ENCODE measurements at places on chromosomes 12 and 14.

- DNase-seq, result peak; percentile 32
Observed at GRCh38 chr12:46675736-46676135, 150.1 kb downstream of the SLC38A4 start.

DNA sequence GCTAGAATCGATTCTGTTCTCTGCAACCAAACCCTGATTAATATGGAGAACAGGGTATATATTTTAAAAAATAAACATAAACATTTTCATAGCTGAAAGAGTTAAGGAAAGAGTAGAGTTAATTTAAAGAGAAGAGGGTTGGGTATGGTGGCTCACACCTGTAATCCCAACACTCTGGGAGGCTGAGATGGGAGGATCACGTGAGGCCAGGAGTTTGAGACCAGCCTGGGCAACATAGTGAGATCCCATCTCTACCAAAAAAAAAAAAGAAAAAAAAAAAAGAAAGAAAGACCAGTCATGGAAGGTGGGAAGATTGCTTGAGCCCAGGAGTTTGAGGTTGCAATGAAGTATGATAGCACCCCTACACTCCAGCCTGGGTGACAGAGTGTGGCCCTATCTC, 25.5 kb downstream of the GTSF1 start:
- no peak for DNase-seq

- DNase-seq, result no peak
Observed at GRCh38 chr12:104604995-104605675, 148.4 kb downstream of the CHST11 start.

GRCh38 chr12:132158677-132159554, 14.7 kb downstream of the NOC4L start:
- no peak for DNase-seq

GRCh38 chr12:132487311-132487741, 2.6 kb upstream of the FBRSL1 start:
- no peak for DNase-seq

DNA sequence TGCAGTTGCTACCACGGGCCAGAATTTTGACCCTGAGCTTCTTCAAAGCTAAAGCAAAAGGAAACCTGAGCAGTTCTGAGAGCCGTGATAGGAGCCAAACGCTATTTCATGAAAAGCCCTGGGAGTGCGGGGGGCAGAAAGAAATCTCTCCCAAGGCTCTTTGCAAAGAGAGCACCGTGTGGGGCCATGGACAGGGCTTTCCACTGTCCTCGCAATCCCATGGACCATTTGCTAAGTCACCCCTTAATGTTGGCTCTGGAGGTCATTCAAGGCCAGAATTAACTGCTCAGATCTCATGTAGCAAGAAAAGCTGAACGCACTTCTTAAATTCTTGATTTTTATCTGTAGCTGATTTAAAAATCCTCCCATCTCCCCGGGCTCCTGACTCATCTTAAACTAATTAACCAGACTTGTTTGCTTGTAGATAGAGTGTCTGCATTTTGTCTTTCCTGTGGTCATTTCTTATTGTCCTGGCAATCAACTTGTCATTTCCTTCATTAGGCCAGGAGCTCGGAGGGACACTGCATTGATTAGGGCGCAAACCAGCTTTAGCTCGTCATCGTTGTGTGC, 24.8 kb downstream of the CLSTN3 start:
- no peak for DNase-seq

DNA sequence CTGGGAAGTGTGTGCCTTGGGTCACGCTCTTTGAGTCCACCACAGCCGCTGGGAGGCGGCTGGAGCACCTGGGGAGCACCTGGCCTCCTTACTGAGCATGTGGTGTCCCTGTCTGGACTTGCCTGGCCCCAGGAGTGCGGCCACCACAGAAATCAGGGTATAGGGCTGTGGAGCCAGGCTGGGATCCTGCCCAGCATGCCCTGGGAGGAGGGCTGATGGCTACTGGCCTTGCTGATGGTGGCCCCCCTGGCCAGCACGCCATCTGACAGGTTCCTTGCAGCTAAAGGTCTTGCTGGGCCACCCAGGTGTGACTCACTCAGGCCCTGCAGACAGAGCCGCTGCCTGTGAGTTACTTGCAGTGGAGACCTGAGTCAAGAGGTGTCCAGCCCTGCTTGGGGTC, 6.0 kb downstream of the ULK1 start:
- DNase-seq, result no peak

- no peak for DNase-seq
Observed at GRCh38 chr14:53780051-53780555, 176.5 kb downstream of the BMP4 start.

- DNase-seq, result no peak
Observed at GRCh38 chr12:107477018-107477417, 208.6 kb upstream of the PWP1 start.

DNA sequence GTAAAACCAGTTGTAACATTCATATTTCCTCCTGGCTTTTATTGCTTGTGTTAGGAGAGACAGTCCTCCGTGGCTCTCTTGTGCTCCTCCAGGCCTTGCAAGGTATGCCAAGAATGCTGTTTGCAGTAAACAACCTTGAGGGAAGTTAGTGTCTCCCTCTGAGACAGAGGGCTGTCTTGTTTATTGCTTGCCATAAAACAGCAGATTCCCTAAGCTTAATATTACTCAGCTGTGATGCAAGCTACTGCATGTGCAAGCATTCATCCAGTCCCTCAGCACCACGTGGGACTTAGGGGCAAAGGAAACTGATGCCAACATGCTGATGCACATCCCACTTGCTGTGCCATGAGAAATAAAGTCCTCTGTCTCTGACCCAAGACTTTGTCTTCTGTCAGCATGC, 6.6 kb downstream of the POMT2 start:
- DNase-seq, result no peak

- no peak for DNase-seq
Observed at GRCh38 chr12:115716551-115716950, 560.9 kb downstream of the MED13L start.

- DNase-seq, result no peak
Observed at GRCh38 chr14:65079201-65079600, 23.1 kb downstream of the MAX start.

DNA sequence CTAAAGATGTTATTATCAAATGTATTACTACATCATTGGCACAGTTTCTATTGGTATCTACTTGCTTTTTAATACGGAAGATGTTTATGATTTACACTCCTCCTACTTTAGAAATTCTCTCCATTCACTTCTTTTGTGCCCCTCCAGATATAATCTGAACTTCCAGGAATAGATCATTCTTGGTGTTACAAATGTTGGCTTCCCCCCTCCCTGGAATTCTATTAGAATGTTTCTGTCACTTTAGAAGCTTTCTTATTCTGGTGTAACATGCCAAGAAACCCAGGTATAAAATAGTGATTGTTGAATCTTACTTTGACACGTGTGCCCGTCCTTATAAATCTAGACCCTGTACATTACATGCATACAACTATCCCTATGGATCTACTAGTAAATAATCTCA, 1.2 kb upstream of the WDR20 start:
- DNase-seq, result no peak

GRCh38 chr14:49868720-49869114, 16.1 kb upstream of the NEMF start:
- no peak for DNase-seq

GRCh38 chr14:63725786-63726460, 1.9 kb downstream of the SGPP1 start:
- no peak for DNase-seq

DNA sequence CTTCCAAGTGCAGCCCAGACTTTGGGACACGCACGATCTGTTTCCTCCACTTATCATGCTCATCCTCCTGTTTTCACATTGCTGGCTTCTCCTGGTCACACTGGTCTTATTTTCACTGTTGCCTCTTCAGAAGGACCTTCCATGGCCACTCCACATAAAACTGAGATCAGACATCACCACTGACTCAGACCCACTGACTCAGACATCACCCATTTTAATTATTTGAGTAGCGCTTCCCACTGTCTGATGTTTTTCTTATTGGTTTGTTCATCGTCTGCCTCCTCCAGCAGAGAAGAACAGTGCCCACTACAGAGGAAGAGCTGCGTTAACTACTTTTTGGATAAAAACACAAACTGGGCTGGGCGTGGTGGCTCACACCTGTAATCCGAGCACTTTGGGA, 270.5 kb upstream of the PWP1 start:
- DNase-seq, result no peak

- DNase-seq, result no peak
Observed at GRCh38 chr12:113400362-113400761, 3.3 kb downstream of the SDS start.

DNA sequence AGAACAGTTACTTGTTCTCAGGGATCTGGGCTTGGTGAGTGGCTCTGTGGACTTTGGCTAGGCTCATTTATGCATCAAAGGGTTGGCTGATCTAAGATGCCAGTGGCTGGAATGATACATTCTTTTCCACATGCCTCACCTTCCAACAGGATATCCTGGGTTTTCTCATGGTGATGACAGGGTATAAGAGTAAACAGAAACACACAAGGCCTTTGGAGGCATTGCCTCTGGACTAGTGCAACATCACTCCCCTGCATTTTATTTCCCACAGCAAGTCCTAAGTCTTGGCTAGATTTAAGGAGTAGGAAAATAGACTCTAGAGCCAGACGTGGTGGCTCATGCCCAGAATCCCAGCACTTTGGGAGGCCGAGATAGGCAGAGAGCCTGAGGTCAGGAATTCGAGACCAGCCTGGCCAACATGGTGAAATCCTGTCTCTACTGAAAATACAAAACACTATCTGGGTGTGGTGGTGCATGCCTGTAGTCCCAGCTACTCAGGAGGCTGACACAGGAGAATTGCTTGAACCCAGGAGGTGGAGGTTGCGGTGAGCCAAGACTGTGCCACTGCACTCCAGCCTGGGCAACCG, 47.9 kb downstream of the RPH3A start:
- no peak for DNase-seq

DNA sequence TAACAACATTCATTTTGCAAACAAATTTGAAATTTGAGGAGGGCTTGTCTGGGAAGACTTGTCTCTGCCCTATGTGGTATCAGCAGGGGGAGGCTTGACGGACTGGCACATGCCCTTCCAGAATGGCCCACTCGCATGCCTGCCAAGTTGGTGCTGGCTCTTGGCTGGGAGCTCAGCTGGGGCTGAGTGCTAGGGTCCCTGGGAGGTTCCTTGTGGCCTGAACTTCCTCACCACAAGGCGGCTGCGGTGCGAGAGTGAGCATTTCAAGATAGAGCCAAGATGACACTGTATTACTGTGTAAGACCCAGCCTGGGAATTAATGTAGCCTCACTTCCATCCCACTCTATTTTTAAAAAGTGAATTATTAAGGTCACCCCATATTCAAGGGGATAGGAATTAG, 271.6 kb upstream of the PLEKHG7 start:
- no peak for DNase-seq

- no peak for DNase-seq
Observed at GRCh38 chr12:104790296-104791125, 167.6 kb downstream of the SLC41A2 start.

DNA sequence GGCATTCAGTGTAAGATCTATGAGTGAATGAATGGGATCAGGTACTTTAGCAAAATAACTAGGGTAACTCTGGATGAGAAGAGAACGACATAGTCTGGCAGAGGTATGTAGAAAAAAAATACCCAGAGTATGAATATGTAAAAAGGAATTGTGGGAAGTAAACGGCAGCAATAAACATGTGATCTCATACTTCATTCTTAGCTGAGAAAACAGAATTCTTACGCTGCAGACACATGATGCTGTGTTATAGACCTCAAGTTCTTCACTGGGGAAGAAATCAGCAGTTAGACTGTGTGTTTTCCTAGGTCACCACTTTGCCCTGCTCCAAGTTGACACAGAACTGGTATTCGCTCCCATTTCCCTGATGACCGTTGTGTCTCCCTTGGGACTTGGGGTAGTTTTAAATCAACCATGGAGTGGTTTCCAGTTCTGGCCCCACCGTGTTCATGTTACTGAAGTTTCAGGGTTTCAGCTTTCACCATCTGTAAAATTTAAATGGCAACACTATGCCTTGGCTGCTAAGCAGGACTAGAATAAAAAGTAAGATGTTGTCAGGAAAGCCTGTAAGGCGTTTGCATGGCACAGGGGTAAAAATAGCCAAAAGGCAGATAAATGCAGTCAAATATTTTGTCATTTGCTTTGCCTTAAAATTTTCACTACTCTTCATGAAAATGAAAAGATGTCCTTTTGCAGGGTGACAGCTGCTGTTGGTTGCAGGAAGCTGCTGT, 223.7 kb downstream of the PELI2 start:
- DNase-seq, result no peak

DNA sequence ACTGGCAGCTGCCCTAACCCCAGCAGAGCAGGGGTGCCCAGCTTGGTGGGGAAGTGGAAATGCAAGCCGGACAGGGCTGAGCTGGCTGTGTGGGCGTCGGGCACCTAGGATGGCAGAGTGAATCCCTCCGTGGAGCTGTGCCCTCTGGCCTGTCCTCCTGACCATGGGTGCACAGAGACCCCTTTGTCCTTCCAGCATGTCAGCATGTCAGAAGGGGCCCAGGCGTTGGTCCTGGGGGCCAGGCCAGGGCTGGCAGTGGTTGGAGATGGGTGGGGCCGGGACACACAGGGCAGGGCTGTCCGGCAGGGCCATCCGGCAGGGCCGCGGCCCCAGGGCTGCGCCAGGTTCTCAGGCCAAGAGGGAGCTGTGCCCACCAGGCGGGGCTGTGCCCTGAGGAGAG, 8.8 kb upstream of the TEX22 start:
- no peak for DNase-seq

DNA sequence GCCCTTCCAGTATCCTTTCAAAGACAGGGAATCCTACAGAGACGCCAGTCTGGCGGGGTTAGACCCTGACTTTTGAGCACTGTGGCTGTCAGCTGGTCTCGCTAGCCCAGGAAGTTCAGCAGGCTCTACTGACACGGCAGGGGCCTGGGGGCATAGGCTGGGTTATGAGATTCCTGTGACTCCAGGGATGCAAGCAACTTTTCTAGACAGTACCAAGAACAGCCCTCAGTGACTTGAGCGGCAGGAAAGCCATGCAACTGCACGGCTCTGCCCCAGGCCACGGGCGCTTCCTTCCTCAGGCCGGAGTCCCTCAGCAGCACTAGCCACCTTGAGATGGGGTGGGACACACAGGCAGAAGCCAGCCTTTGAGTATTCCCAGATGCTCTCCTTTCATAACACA, 5.1 kb upstream of the SIVA1 start:
- no peak for DNase-seq

DNA sequence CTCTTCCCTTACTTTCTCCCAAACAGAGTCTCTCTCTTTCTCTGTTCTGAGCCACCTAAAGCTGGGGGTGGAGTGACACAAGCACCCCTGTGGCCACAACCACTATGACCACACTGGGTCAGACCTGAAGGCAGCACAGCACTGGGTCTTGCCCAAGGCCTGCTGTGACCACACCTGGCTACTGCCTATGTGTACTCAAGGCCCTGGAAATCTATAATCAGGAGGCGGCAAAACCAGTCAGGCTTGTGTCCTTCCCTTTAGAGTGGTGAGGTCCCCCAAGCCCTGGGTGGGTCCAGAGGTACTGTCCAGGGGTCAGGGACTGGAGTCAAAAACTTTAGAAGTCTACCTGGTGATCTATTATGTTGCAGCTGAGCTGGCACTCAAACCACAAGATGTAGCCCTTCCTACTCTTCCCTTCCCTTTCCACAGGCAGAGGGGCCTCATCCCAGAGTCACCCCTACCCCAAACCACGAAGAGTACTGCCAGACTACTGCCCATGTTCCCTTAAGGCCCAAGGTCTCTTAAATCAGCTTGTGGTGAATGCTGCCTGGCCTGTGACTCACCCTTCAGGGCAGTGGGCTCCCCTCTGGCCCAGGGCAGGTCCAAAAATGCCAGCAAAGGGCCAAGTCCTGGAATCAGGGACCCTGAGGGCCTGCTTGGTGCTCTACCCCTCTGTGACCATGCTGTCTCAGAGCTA, 179.8 kb upstream of the DYRK2 start:
- no peak for DNase-seq

GRCh38 chr14:52891800-52892199, 59.0 kb downstream of the FERMT2 start:
- DNase-seq, result no peak
